ENCODE measurements at places on chromosomes 3 and 15.

DNA sequence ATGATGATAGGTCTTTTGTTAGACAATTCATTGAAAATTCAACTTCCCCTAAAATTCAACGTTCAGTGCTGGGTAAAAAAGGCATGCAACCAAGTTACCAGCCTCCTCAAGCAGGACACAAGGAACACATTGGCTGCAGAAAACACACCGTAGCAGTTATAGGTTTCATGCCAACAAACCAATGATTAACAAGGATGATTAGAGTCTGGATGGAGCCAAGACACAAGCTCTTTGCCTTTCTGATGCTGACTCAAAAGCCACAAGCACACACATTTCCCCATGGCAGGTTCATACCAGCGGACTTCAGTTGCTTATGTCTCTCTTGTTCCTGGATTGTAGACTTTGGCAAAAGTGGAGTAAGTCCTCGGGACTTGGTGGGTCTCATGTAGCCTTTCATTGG is 105.8 kb downstream of the DHX30 start:
- no peak for DNase-seq

DNA sequence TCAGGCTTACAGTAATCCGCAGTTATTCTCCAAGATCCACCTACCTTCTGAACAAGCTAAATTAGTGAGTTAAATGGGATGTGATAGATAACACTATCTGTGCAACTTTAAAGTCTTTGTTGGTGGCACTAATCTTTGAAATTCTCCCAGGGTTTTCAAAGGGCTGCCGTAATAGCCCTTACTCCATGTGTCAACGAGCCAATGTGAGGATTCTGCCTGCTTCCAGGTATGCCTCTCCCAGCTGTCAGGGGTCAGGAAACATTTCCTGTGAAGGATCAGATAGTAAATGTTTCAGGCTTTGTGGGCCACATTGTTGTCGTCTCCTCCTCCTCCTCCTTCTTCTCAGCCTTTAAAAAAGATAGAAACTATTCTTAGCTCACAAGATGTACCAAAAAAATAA is 20.2 kb upstream of the SCN5A start:
- no peak for DNase-seq

DNA sequence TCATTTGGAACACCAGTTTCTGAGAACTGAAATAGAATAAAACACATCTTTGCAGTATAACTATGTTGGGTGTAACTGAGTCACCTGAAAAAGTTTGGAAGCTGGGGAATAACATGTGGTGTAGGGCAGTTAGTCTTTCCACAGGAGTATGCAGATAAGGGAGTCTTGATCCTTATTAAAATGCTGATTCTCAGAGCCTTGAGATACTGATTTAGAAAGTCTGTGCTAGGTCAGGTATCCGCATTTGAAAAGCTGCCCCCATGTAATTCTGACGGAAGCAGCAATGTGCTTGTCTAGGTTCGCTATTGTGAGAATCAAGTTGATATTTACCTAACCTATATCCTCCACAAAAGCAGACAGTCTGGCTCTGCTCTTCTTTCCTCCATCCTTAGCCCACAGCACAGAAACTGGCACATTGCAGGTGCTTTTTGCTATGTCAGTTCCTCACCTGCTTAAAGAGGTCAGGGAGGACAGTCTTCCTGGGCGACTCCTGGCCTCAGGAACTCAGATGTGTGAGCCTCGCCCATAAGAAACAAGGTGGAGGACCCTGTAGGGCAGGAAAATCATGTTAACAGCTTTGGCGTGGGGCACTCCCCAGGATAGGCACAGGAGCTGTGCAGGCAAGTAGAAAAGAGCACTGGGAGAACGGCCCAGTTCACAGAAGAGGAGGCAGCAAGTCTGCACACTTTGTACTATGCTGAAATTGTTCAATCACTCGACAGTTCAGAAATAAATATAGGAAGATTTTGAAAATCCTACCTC is 27.6 kb upstream of the SRPRB start:
- no peak for DNase-seq

GRCh38 chr3:42535981-42536784 is 33.7 kb downstream of the VIPR1 start:
- DNase-seq: peak; percentile 44

DNA sequence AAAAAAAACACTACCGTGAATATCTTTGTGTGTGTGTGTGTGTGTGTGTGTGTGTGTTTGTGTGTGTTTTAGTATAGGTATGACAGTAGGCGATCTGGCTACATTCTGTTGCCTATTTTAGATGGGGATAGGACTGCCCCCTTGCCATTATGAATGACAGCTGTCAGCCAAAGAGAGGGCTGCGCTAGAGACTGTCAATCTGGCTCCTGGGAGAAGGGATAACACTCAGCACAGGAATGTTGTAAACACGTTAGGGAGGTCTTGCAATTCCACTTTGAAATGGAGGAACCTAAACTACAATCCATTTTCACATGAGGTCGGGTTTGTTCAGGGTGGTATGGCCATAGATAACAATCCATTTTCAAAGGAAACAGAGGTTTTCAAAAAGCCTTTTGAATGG is 14.1 kb upstream of the ETV5 start:
- DNase-seq: no peak

DNA sequence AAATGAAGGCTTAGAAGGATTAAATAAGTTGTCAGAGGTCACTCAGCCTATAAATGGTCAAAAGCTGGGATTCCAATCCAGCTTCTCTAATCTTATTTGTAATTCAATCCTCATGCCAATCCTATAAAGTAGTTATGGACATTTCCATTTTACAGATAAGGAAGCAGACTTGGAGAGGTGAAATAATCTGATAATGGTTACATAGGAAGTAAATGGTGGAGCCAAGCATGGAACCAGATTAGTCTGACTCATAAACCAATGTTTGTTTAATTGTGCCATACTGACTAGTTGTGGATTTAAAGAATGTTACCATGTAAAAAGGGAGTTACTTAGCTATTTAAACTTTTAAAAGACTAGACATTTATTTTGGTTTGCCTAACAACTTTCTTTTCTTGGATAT is 59.7 kb downstream of the KCNAB1 start:
- DNase-seq: no peak

DNA sequence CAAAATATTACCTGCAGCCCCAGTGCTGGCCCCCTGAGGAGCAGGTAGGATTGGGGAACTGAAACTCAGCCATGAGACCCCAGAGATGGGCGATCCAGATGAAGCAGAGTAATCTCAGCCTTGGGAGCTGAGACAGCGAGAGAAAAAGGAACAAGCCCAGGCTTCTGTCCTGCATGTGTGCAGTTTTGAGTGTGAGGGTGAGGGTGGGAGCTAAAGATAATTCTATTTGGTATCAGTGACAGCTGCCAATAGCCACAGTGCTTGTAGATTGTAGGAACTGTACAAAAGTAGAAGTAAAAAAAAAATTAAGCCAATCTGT is 5.9 kb downstream of the ATP8B4 start:
- peak; percentile 54 for DNase-seq

DNA sequence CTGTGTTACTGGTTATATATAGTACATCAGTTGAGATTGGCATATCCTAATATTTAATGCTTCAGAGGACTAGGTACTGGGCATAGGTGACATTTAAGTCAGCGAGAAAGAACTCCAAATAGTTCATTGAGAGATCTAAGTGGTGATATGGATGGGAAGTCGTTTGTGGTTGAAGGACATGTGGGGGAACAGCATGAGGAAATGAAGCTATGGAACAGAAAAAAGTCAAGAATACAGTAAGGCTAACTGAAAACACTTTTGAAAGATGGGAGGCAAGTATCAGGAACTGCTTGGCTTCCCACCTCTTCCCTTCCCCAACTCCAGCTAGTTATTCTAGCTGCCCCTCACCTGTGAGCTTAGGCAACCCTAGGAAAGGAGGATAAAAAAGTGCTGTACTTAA is 3.7 kb upstream of the MYO5A start:
- no peak for DNase-seq

GRCh38 chr3:4656059-4656458 is 162.9 kb downstream of the ITPR1 start:
- DNase-seq: no peak

DNA sequence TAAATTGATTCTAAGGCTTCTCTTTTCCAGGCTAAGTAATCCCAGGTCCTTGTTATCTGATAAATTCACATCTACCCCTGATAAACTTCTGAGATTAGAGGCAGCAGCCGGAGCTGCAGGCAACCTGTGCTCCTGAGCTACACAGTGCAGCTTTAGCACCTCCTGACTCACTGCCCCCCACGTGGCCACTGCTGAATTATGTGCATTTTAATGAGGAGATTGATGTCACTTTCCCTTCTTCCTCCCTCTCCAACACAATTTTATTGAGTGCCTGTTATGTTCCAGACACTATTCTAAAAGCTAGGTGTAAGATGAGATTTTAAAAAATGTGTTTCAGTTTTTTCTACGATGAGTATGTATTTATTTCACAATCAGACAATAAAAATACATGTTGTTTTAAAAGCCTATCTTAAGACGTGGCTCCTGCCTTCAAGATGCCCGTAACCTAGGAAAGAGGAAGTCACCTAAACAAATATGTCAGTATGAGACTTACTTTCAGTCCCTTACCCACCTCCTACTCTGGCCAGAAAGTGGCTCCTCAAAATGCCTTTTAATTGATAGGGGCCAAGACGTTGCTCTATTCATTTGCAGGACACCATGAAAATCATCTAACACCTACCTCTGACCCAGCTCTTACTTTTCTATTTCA is 161.5 kb upstream of the PFN2 start:
- no peak for DNase-seq

DNA sequence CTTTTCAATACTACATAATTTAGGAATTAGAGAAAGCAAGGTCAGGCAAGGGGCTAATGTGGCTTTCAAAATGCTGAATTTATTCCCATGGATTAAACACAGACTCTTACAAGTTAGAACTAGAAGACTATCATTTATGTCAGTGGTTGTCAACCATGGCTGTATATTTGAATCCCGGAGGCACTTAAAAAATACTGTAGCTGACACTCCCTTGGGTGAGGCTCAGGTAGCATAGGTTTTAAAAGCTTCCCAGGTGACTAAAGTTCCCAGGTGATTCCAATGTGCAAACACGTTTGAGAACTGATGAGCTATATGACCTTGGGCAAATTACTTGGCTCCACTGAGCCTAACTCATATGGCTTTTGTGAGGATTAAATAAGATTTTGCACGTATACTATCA is 29.6 kb downstream of the AAGAB start:
- no peak for DNase-seq

- peak; percentile 8 for DNase-seq
These were observed 33.1 kb upstream of the CCDC50 start for GRCh38 chr3:191296041-191296541.

DNA sequence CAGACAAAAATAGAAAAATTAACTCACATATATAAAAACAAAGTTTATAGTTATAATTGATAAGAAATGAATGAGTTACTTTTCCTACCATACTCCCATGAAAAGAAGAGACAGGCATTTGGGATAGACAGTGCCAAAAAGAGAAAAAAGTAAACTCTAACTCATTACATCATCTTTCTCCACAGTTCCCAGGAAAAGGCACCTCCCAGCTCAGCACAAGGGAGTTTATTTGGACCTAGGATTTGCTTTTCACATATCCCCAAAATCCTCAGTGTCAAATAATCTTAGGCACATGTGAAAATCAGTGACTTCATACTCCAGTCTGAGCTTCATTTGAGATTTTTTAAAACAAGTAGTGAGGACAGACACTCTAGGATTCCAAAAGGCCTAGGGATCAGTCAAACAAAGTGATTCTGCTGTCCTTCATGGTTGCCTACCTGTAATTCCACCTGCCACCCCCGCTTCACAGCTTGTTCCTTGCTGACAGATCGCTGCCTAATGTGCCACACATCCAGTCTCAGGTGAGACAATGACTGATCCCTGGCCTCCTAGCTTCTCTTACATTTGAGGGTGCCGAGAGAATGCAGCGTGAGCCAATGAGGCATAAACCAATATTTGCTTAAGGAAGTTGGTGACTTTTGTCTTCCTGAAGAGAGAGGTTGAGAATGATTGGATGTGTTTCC is 573.7 kb downstream of the TBL1XR1 start:
- DNase-seq: no peak

GRCh38 chr3:76615719-76616118 is 424.2 kb upstream of the ROBO2 start:
- no peak for DNase-seq

DNA sequence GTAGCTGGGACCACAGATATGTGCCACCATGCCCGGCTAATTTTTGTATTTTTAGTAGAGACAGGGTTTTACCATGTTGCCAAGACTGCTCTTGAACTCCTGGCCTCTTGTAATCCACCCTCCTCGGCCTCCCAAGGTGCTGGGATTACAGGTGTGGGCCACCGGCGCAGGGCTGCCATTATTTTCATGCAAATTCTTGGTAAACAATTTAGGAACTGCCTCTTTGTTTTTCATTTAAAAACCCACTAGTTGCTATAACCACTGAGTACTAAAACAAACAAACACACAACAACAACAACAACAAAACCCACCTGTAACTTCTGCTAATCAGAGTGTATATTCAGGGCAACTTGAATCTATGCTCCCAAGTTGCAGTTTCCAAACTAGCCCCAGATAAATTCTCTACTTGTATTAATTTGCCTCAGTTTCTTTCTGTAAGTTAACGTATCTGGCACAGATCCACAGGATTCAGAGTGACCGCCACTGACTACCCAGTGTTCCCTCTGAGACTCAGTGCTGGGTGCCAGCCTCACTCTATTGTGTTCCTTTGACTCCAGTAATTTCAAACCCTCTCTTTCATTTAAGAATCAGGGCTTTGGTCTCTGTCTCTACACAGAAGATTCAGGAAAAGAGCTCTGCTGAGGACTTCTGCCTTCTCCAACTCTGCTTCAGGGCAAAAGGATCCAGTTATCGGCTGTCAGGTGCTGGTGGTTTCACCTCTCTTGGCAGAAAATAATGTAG is 18.6 kb upstream of the ZNF710 start:
- DNase-seq: no peak

GRCh38 chr3:125337506-125337905 is 37.6 kb downstream of the ZNF148 start:
- DNase-seq: no peak

GRCh38 chr3:16112910-16113504 is 61.5 kb upstream of the GALNT15 start:
- DNase-seq: no peak

GRCh38 chr3:157501863-157502262 is 1.4 kb downstream of the VEPH1 start:
- no peak for DNase-seq

GRCh38 chr3:119659606-119660291 is 640 bp downstream of the POPDC2 start:
- peak; percentile 74 for DNase-seq

DNA sequence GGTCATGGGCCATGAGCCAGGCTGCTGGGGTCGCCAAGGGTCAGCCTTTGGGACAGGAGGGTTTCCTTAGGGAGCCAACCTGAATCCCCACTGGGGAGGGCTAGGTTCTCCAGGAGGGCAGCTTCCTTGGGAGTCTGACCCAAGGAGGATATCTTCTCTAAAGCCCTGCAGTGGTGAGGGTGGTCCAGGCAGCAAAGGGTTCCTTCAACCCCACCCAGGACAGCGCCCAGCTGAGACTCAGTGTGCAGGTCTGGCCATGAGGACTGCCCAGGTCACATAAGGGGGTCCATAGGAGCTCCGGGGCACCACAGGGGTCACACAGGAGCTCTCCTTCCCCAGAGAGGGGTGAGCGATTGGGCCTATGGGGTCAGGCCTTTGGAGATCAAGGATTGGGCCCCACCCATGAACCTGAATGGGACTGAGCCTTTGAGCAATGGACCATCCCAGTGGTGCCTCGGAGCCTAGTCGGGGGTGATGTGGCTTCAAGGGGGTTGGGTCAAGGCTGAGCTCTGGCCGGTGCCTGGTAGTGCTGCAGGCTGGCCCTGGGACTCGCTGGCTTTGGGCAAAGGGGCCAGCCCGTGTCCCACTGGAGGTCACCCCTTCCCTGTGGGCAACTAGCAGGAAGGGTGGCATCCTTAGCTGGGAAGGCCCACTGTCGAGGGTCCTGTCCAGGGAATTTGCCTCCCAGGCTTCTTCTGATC is 216.5 kb downstream of the SNRPN start:
- DNase-seq: no peak

- DNase-seq: peak; percentile 71
These were observed 127.0 kb downstream of the CHSY1 start for GRCh38 chr15:101124731-101125451.
